ENCODE measurements at places on chromosomes 3 and 15. TPM values are rescaled to one million over a fixed set of nuclear protein-coding genes. Genes with fewer than 3 reads are reported as not detected.
A peak's percentile ranks its signal among the peaks of the same experiment; 100 is the strongest.

GRCh38 chr3:9136746-9137465 is 112.5 kb downstream of the SRGAP3 start:
- no peaks in the 10 kb centered on the region for H3K4me1 ChIP-seq
- H3K27me3 ChIP-seq = peaks cover 3% of the 10 kb centered on the region
- H3K4me3 ChIP-seq = no peak overlapping the region
- no peak overlapping the region for H3K27ac ChIP-seq
- no peaks in the 10 kb centered on the region for H3K36me3 ChIP-seq

KAT2B gene
- total RNA-seq = 11.0 TPM

GRCh38 chr3:184373422-184373821 is 4.6 kb downstream of the THPO start:
- no peak for DNase-seq
- H3K27ac ChIP-seq = no peak overlapping the region
- H3K36me3 ChIP-seq = no peaks in the 10 kb centered on the region
- no peak overlapping the region for H3K4me3 ChIP-seq
- peaks cover 25% of the 10 kb centered on the region for H3K4me1 ChIP-seq
- peaks cover 17% of the 10 kb centered on the region for H3K27me3 ChIP-seq

ZNF80 gene
- total RNA-seq = not detected

DNA sequence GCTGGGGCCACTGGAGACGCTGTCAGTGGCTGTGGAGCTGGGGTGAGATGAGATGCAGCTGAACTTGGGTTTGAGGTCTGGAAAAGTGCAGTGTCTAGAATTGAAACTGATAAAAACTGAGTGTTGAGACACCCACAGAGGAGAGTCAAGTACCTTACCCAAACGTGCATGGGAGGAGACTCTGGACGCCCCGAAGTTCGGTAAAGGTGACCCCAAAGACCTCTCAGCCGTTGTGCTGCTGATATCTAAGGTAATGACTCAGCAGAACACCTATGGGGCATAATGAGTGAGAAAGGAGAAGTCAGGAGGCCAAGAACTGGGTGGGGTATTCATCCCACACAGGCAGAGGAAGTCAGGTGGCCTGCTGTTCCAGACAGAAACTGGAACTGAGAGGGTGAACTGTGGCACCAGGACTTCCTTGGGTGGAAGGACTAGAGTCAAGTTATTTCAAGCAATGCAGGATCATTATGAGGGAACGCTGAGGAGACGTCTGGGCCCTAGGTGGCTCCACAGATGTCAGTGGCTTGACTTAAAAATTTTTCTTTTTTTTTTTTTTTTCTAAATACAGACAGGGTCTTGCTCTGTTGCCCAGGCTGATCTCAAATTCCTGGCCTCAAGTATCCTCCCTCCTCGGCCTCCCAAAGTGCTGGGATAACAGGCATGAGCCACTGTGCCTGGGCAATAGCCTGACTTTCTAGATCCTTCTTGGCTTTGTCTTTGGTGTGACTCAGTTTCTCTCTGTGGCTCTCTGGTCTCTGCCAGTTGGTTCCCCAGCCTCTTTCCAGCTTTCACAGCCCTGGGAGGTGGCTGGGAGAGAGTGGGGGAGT is 67.6 kb upstream of the GCNT3 start:
- no peak overlapping the region for H3K27ac ChIP-seq
- no peaks in the 10 kb centered on the region for H3K4me1 ChIP-seq
- H3K36me3 ChIP-seq = no peaks in the 10 kb centered on the region
- no peak for DNase-seq

MEX3B gene
- total RNA-seq = 18.2 TPM

DNA sequence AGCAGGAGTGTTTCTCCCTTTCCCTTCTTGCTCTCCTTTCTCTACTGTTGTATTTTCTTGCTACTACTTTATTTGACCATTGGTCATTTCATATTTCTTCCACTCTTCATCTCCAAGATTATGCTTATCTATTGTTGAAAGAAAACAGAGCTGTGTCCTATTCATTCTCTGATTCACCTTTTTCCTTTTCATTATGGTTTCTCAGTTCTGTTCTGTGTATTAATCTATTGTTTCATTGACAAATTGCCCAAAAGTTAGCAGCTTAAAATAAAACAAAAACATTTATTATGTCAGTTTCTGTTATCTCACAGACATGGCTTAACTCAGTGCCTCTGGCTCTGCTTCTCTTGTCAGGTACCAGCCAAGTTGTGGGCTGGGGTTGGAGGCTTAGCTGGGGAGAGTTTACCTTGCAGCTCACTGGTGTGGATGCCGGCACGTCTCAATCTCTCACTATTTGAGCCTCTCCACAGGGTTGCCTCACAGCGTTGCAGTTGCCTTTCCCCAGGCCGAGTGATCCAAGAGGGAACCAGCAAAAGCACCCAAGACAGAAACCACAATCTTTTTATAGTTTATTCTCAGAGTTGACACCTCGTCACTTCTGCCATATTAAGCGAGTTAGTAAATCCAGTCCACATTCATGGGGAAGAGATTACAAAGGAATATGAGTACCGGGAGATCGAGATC is 36.9 kb upstream of the FILIP1L start:
- no peaks in the 10 kb centered on the region for H3K27me3 ChIP-seq
- no peaks in the 10 kb centered on the region for H3K4me1 ChIP-seq
- H3K36me3 ChIP-seq = no peaks in the 10 kb centered on the region
- H3K4me3 ChIP-seq = no peak overlapping the region

- peak overlapping the region; percentile 81 for H3K27ac ChIP-seq
- DNase-seq = peak; percentile 42
- H3K4me3 ChIP-seq = peak overlapping the region; percentile 18
- H3K27me3 ChIP-seq = no peaks in the 10 kb centered on the region
These were observed 2.7 kb downstream of the ZMAT3 start for GRCh38 chr3:179068779-179069530.

DNA sequence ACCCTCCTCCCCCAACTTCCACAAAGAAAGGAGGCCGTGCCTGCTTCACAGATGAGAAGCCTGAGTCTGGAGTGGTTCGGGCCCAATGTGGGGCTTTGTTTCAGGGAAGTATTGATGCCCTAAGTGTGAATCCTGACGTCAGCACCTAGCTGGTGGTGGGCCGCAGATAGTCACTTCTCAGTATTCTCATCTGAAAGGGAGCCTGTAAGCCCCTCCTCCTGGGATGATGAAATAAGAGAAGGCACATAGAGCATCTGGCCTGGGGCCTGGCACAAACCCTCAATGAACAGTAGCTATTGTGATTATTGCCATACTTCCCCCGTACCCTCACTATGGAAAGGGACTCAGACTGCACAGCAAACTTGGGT is 24.8 kb downstream of the LINGO1 start:
- no peak overlapping the region for H3K27ac ChIP-seq
- H3K4me3 ChIP-seq = no peak overlapping the region
- H3K27me3 ChIP-seq = no peaks in the 10 kb centered on the region
- H3K36me3 ChIP-seq = no peaks in the 10 kb centered on the region
- H3K4me1 ChIP-seq = peaks cover 3% of the 10 kb centered on the region
- no peak for DNase-seq

DNA sequence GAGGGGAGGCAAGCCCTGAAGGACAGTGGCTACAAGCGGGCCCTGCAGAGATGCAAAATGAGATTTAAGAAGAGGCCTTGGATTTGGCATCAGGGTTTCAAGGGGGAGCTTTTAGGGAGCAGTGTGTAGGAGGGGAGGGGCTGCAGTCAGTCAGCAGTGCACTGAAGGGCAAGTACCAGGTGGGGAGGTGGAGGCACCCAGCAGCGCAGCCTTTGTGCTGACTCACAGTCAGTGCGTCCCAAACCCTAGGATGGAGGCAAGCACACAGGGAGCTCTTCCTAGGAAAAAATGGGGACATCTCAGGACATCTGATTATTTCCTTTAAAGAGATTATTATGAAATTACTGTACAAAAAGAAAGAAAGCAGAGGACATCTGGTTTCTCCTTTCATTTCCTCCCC is 80.0 kb downstream of the AAGAB start:
- H3K36me3 ChIP-seq = peaks cover 15% of the 10 kb centered on the region
- H3K4me3 ChIP-seq = no peak overlapping the region
- no peak for DNase-seq
- H3K27me3 ChIP-seq = no peaks in the 10 kb centered on the region
- peaks cover 56% of the 10 kb centered on the region for H3K4me1 ChIP-seq

PLA2G4B gene
- total RNA-seq = 4.0 TPM

GRCh38 chr3:116473602-116474001 is 28.3 kb upstream of the LSAMP start:
- no peak for DNase-seq
- H3K4me3 ChIP-seq = no peak overlapping the region
- no peak overlapping the region for H3K27ac ChIP-seq
- H3K36me3 ChIP-seq = no peaks in the 10 kb centered on the region

SV2B gene
- not detected for total RNA-seq

ROPN1 gene
- total RNA-seq = not detected

- DNase-seq = no peak
- no peak overlapping the region for H3K4me3 ChIP-seq
These were observed 18.1 kb downstream of the ANXA2 start for GRCh38 chr15:60379525-60380274.

ITPKA gene
- 0.66 TPM for total RNA-seq

All from endothelial cell of umbilical vein (primary cell).